ENCODE measurements at places on chromosomes 3 and 15.

GRCh38 chr15:101296418-101297405 lies 1.7 kb upstream of the SNRPA1 start:
- DNase-seq = no peak

DNA sequence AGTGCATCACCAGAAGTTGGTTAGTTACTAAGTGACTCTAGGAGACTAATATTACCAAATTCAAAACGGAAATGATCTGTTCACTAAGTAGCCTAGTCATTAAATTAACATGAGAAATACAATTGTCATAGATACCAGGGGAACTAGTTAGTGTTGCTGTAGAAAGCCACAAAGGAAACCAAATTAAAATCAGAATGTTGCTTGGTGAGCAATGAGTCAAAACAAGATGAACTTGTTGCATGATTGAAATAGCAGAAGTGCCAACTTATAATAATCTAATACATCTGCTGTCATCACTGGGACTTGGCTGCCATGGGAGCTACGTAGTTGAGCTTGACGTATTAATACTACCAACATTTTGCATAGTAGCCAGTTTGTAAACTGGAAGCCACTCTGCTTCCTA lies 458.1 kb downstream of the DIPK2A start:
- DNase-seq = no peak

GRCh38 chr15:42285034-42285433 lies 11.8 kb upstream of the TMEM87A start:
- DNase-seq = no peak

DNA sequence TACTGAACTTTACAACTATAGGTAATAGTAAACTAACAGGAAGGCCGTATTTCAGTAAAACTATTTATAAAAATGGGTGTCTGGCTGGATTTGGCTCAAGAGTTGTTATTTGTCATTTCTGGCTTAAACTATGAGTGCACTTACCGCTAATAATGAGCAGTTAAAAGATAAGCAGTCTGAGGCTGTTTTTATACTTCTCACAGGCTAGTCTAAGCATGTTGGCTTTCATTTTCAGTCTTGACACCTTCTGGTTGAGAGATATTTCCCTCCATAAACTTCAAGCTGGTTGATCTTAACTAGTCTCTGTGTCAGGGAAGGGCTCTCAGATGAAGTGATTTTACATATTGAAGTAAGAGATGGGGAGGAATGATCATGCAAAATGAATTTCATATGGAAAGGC lies 96.1 kb downstream of the RSRC1 start:
- no peak for DNase-seq

DNA sequence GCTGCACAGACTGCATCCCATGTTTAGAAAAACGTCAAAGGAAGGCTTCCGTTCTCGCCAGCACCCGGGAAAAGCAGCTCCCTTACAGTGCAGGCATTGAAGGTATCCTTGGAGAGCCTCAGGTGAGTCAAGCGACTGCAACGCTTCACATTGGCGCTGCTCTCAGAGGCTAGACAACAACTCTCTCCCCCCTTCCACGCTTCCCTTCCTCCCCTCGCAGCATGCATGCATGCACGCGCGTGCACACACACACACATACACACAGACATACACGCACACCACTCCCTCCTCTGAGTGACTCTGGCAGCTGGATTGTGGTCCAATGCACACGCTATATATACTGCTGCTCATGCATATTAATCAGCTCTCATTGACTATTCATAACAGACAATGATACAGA lies 191.1 kb downstream of the PDZRN3 start:
- DNase-seq = peak; percentile 49

GRCh38 chr15:66019826-66020398 lies 150.6 kb downstream of the RAB11A start:
- DNase-seq = no peak

DNA sequence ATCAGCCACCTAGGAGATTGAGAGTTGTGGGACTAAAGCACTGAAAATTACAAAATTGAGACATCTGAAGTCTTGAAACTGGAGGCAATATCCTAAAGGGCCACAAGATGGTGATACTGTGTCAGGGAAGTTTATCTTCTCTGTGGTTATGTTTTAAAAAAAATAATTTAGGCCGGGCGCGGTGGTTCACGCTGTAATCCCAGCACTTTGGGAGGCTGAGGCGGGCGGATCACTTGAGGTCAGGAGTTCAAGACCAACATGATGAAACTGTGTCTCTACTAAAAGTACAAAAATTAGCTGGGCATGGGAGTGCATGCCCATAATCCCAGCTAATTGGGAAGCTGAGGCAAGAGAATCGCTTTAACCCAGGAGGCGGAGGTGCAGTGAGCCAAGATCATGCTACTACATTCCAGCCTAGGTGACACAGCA lies 17.9 kb upstream of the NIT2 start:
- peak; percentile 38 for DNase-seq

DNA sequence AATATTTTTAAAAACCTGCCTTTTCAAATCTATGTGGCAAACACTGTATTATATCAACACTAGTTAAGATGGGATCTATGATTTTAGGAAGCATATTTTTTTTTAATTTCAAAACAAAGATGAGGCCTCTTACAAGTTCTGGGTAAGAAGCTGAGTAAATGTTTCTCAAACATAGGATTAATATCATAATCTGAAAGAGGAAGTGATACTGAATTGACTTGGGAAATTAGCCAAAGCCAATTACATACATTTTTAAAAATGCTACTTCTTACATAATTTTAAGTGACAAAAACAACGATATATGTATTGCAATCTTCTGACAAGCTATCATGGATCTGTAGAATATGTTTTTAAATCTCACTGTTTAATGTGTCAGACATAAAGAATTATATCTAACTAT lies 135.1 kb upstream of the UBP1 start:
- DNase-seq = no peak

DNA sequence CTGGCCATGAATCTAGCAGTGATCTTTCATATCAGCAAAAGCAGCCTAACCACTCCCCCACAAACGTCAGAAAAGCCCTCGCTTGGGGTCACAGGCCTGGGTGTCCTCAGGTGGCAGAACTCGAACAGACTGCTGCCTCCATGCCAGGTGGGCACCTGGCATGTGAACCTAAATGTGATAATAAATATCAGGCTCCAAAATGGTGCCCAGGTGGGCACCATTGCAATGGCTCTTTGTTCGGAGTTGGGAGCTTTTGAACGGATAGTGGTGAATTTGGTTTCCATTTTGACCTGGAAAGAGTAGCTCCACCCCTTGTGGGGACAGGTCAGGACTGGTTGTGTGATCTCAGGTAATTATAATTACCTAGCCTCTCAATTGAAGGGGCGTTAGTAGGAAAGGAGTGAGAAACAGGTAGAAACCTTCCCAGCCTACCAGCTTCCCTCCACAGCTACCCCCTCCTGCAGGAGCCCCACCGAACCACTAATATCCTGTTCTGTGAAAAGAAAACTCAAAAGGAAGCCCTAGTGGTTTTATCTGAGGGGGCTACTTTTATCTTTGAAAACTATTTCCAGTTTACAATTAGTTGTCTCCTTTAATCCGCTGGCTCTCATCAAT lies 18.1 kb downstream of the MYO1E start:
- no peak for DNase-seq

- peak; percentile 31 for DNase-seq
These were observed 12.1 kb upstream of the CX3CR1 start for GRCh38 chr3:39291903-39292329.

GRCh38 chr15:91534235-91534634 lies 319.3 kb upstream of the SLCO3A1 start:
- no peak for DNase-seq

GRCh38 chr3:128917291-128917690 lies 37.9 kb downstream of the ACAD9 start:
- no peak for DNase-seq

GRCh38 chr15:90191794-90192509 lies 9.2 kb upstream of the SEMA4B start:
- peak; percentile 90 for DNase-seq

- no peak for DNase-seq
These were observed 67.7 kb downstream of the ARHGEF26 start for GRCh38 chr3:154188846-154189245.

DNA sequence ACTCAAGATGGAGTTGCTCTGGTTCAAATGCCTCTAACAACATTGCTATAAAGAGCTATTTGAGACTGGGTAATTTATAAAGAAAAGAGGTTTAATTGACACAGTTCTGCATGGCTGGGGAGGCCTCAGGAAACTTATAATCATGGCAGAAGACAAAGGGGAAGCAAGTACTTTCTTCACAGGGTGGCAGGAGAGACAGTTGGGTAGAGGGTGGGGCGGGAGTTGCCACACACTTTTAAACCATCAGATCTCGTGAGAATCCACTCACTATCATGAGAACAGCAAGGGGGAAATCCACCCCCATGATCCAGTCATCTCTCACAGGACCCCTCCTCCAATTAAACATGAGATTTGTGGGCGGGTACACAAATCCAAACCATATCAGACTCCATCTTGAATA lies 30.7 kb downstream of the MAP2K5 start:
- DNase-seq = no peak

DNA sequence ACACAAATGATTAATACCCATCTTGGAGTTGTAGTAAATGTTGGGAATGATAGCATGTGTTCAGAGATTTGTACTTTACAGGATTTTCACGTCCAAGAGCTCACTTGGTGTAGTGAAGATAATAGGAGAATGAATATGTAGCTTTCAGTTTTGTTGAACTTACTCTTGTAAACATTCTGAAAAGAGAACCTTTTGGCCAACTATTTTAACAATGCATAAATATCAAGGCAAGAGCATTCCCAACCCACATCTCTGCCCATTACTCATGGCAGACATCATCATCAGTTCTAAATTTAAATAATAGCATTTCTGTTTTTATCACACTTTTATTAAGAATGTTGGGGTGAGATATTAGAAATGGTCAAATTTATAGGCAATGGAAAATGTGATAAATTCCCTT lies 465.2 kb upstream of the TPRG1 start:
- no peak for DNase-seq

- no peak for DNase-seq
These were observed 52.4 kb downstream of the TBL1XR1 start for GRCh38 chr3:177144922-177145321.

All from left kidney (tissue), 8 donors.